ENCODE measurements at places on chromosomes 3 and 15. TPM values are rescaled to one million over a fixed set of nuclear protein-coding genes. Genes with fewer than 3 reads are reported as not detected.

KY gene
- polyA plus RNA-seq: 1.3 TPM

SLC6A20 gene
- 0.07 TPM for polyA plus RNA-seq

DNA sequence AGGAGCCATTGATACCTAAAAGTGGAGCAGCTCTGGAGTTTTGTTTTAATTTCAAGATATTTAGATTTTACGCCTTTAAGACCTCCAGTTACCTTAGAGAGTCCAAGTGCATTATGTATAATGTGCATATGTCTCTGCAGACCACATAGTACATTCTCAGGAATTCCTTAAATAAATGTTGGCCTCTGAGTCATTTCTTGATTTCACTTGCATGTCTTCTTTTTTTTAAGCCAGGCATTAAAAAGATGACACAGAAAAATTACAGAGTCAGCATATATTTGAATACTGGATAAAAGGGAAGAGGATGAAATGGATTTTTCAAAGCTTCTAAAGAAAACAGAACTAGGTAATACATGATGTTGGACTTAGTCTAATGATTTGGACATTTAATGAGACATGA is 125.2 kb downstream of the TMCO5A start:
- no peak for DNase-seq

- DNase-seq: no peak
Observed at GRCh38 chr3:115226844-115227445, 79.9 kb upstream of the ZBTB20 start.

Data from renal cortex interstitium (tissue), 15 donors.